ENCODE measurements at places on chromosomes 1 and 21.

- no peak for DNase-seq
Observed at GRCh38 chr1:231786126-231786525, 159.5 kb downstream of the DISC1 start.

DNA sequence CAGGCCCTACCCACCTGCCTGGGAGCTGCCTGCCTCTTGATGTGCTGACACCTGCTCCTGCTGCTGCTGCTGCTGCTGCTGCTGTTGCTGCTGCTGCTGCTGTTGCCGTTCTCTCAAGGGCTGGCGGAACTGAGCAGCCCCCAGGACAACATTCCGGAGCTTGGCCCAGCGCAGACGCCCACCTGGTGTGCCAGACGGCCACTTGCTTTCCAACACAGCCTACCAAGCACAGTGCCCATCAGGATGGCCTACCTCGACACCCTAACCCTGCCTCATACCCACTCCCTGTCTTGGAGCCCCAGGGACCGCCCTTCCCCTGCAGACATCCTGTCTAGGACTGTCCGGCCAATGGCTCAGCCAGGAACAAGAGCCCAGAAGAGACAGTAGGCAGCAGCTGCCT is 11.8 kb downstream of the DENND4B start:
- DNase-seq, result no peak

- DNase-seq, result no peak
Observed at GRCh38 chr1:193479187-193479586, 292.8 kb upstream of the B3GALT2 start.

GRCh38 chr21:37346841-37347430 is 19.6 kb upstream of the DYRK1A start:
- DNase-seq, result no peak

GRCh38 chr21:38315122-38315521 is 58.3 kb downstream of the KCNJ15 start:
- DNase-seq, result no peak

DNA sequence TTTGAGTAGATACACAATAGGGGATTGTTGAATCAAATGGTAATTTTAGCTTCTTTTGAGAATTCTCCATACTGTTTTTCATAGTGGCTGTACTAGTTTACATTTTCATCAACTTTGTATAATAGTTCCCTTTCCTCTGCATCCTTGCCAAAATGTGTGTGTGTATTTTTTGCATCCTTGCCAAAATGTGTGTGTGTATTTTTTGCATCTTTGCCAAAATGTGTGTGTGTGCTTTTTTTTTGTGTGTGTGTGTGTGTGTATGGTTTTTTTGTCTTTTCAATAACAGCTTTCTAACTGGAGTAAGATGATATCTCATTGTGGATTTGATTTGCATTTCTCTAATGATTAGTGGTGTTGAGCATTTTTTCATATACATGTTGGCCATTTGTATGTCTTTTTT is 105.4 kb downstream of the ATP6V1G3 start:
- DNase-seq, result no peak

DNA sequence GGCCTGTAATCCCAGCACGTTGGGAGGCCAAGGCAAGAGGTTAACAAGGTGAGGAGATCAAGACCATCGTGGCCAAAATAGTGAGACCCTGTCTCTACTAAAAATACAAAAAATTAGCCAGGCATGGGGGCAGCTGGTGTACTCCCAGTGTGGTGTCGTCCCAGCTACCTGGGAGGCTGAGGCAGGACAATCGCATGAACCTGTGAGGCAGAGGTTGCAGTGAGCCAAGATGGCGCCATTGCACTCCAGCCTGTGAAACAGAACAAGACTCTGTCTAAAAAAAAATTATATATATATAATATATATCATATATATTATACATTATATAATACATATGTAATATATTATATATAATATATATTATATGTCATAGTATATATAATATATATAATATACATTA is 249.2 kb upstream of the TPTE start:
- no peak for DNase-seq

GRCh38 chr1:17297991-17298390 is 10.0 kb upstream of the PADI4 start:
- DNase-seq, result no peak

GRCh38 chr1:208979776-208980175 is 603.7 kb upstream of the CAMK1G start:
- no peak for DNase-seq

DNA sequence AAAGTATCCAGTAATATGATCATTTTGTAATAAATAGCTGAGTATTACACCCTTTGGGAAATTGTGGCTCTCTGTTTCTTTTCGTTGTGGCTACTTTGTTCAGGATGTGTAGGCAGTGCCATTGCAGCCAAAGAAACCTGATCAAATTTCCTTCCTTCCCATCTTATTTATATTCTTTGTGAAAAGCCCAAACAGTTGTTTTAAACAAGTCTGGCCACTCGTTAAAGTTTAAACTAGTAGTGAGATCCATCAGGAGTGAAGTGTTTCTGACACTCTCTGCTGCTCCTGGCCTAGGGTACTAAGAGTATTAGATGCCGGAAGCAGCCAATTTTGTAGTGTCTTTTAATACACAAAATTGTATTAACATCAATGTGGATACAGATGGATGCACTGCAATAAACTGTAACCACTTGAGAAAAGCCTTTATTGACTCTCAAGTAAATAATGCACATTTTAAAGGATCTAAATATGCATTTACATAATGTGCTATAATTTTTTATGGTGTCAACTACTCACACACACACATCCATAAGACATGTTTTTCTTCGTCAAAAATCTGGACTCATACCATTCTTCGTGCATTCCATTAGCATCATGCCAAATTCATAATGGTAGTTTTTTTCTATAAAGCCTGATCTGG is 317.9 kb downstream of the NFIA start:
- no peak for DNase-seq

DNA sequence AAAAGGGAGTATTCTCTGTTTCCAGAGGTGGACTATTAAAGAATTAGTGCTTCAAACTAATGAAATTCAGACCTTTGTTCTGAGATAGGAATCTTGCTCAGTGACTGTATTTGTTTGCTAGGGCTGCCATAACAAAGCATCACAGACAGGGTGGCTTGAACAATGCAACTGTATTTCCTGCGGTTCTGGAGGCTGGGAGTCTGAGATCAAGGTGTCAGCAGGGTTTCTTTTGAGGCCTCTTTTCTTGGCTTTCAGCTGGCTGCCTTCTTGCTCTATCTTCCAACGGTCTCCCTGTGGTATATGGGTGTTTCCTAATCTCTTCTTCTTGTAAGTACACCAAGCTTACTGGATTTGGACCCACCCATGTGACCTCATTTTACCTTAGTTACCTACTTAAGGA is 264.6 kb upstream of the PROX1 start:
- DNase-seq, result no peak

- no peak for DNase-seq
Observed at GRCh38 chr1:219926363-219926998, 1.9 kb downstream of the SLC30A10 start.

DNA sequence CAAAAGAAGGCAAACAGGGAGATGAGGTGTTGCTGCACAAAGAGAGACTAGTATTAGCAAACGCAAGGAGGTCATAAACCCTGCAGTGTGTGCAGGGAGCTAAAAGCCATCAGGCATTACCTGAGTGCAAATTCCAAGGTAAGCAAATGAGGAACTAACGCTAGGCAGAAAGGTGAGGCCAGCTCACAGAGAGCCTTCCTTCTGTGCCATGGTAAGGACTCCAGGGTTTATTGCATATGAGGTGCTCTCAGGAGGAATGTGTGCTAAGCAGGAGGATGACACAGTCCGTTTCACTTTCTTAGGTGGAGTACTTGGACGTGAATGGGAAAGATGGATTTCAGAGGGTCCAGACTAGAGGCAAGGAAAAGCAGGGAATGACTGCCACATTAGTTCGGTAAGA is 44.6 kb upstream of the MYBPHL start:
- DNase-seq, result no peak

- no peak for DNase-seq
Observed at GRCh38 chr1:246824541-246824940, 100.3 kb downstream of the SCCPDH start.

- peak; percentile 52 for DNase-seq
Observed at GRCh38 chr1:115133440-115133839, 44.1 kb upstream of the TSPAN2 start.

DNA sequence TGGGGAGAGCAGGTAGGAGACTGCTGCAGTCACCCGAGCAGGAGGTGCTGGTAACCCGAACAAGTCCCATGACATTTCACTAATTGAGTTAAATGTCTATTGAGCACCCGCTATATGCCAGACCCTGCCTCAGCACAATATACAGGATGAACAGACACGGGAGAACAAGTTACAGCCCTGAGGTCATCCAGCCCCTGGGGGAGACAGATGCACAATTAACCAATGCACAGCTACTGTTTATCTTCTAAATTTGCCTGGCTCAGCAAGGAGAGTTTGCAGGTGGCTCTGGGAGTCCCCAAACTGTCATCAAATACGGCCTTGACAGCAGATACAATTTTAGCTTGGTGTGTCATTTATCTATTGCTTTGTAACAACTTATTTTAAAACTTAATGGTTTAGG is 18.1 kb downstream of the CITED4 start:
- no peak for DNase-seq

- peak; percentile 96 for DNase-seq
Observed at GRCh38 chr1:33060579-33061083, 20.3 kb upstream of the AZIN2 start.

DNA sequence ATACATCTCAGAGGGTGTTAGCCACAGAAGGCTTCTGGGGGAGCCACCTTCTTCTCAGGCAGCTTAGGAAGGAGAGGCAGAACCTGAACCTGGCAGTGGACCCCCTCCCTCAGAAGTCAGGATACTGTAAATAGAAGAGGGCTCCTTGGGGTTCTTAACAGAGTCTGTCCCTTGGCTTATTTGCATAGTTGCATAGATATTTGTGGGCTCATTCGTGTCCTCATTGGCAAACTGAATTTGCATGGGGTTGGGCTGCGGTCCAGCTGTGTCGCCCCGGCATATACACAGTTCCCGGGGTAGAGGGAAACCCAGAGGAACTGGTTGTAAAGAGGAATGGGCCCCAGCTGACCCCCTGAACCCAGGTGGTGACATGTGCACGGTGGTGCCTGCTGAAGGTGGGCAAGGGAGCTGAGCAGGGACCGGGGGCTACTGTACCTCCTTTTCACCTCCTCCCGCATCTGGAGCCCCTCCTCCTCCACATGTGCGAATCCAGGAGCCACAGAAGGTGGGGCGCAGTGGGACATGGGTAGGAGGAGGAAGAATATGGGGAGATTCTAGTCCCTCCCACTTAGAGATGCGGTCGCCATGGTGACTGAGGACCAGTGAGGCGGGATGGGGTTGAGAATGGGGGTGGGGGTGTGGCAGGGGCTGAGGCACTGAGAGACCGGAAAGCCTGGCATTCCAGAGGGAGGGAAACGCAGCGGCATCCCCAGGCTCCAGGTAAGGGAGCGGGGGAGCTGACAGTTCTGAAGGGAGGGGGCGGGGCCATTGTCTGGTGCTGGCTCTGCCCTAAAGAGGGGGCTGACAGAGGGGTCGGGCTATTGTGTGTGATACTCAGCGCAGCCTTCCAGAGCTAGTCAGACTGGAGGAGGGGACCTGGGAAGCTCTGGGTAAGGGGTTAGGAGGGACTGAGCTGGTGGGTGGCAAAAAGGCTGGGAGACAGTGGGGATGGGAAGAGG is 3.7 kb upstream of the SEMA4A start:
- DNase-seq, result no peak

DNA sequence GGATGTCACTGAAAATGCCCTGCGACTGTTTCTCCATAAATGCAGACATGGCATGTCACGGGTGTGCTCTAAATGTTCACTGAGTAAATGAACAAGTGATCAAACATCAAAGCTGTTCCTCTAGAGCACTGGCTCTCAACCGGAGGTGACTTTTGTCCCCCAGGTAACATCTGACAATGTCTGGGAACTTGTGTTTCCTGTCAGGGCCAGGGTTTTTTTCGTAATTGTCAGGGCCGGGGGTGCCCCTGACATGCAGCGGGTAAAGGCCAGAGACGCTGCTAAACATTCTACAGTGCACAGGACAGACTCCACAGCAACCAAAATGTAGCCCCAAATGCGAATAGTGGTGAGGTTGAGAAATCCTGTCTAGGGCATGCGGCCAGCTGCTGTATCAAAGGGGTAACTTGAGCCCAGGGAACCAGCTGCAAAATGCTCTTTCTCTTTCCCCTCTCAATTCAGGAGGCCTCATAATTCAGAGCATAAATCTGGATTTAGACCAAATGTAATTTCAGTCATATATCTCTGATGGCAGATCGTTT is 2.0 kb downstream of the ALDH4A1 start:
- no peak for DNase-seq

- no peak for DNase-seq
Observed at GRCh38 chr1:13935336-13935735, 235.3 kb downstream of the PRDM2 start.

GRCh38 chr1:47792779-47793178 is 204.4 kb downstream of the TRABD2B start:
- DNase-seq, result no peak

- no peak for DNase-seq
Observed at GRCh38 chr21:27805696-27806095, 838.8 kb upstream of the ADAMTS5 start.

GRCh38 chr1:109292364-109292763 is 9.4 kb upstream of the PSRC1 start:
- no peak for DNase-seq

- no peak for DNase-seq
Observed at GRCh38 chr21:42127164-42128150, 56.3 kb downstream of the UMODL1 start.

DNA sequence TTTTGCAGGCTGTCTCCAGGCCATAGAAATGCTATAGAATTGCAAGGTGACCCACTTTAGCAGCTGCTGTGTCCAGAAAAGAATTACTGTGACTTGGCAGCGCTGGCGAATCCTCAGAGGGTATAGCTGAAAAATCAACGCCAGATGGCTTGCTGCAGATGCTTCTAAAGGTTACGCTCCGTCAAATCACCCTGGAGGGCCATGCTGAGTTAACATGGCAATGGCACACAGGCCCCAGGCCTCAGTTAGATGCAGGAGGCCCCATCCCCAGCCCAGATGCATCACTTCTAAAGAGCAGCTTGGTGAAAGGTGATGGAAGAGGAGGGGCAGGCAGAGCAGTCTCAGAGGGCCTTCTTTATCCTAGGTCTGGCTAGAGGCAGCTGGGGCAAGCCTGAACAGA is 18.0 kb downstream of the KIAA1614 start:
- no peak for DNase-seq

DNA sequence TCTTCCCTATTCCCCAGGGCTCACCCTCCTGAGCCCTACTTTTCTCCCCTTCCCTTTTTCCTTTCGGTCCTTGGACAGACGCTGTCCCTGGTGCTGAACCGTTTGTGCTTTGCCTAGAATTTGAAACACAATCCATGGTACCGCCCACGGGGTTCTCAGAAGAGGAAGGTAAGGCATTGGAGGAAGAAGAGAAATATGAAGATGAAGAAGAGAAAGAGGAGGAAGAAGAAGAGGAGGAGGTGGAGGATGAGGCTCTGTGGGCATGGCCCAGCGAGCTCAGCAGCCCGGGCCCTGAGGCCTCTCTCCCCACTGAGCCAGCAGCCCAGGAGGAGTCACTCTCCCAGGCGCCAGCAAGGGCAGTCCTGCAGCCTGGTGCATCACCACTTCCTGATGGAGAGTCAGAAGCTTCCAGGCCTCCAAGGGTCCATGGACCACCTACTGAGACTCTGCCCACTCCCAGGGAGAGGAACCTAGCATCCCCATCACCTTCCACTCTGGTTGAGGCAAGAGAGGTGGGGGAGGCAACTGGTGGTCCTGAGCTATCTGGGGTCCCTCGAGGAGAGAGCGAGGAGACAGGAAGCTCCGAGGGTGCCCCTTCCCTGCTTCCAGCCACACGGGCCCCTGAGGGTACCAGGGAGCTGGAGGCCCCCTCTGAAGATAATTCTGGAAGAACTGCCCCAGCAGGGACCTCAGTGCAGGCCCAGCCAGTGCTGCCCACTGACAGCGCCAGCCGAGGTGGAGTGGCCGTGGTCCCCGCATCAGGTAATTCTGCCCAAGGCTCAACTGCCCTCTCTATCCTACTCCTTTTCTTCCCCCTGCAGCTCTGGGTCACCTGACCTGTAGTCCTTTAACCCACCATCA is 10.4 kb downstream of the BCAN start:
- DNase-seq, result no peak
